Cortex of kidney (tissue), 1 donor: ENCODE measurements at places on chromosomes 1 and 21.

DNA sequence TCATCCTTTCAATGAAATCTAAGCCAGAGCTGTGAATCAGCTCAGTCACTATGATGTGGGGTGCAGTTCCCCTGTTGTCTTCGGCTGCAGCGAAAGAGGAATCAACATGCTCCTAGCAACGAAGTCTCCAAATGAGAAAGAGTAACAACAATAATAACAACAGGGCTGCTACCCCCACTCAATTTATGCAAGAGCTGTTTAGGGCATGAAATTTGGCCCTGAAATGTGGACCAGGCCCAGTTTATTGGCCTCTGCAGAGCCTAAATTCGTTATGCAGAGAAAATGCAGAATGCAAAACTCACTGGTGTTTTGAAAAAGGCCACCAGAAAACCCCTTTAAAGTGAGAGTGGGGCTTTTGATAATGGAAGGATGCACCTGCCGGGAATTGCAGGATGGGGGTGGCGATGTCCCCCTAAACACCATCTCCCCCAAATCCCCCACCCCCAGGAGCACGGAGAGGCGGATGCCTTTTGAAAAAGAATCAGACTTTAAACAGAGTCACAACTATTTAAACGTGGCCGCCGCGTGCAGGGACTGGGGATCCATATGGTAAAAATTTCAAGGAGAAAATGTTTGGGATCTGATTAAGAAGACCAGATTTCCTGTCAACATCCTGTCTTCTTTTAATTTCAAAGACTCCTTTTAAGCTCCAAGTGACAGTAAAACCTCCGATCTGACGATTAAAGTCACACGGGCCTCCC is 1.9 kb downstream of the RUNX3 start:
- no peak for DNase-seq

GRCh38 chr1:200224315-200224714 is 185.5 kb downstream of the ZNF281 start:
- DNase-seq: no peak

GRCh38 chr1:150479370-150479769 is 7.8 kb upstream of the TARS2 start:
- DNase-seq: no peak

DNA sequence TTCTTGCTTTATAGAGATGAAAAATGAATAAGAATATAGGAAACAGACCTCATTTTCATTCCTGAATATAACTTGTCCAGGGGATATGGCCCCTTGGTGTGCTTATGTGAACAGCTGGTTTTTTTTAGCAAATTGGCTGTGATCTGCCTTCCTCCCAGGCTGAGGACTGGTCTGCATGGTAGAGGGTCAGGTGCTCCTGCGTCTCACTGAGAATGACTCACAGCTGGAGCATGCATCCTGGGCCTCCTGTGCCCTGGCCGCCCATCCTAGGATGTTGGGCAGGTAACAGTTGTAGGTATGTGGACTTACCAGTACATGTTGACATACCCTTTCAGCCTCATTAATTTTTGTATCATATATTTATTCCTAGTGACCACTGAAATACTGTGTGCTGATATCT is 29.8 kb downstream of the AGT start:
- DNase-seq: no peak

DNA sequence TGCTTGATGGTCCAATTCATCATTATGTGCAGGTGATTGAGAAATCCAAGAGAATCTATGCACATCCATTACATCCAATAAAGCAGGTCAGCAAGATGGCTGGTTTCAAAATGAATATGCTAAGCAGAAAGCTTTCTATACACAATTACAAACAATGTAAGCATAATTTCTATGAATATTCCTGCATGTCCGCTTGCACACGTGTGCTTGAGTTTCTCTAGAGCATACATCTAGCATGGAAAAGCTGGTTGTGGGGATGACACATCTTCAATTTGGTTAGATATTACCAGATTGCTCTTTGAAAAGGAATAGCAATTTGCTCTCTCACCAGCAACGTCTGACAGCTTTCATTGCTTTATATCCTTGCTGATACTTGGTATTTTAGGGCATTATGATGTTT is 160.4 kb upstream of the HMGB4 start:
- DNase-seq: no peak

- DNase-seq: no peak
Measured at GRCh38 chr1:150109586-150109985, 40.1 kb upstream of the PLEKHO1 start.

DNA sequence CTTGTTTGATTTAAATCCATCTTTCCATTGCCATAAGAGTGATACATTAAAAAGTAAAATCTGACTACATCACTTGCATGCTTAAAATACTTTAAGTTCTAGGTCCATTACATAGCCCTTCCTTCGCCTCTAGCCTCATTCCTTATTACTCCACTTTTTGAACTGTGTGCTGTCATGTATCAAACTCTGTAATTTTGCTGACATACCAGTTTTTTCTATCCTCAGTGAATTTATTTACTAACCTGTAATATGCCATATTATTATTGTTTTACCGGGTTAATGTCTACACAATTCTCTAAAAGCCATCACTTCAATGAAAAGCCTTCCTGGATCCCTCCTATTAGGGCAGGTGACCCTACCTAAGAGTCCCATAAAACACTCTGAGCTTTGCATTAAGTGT is 4.9 kb upstream of the SPRR2G start:
- no peak for DNase-seq

GRCh38 chr1:48810740-48811139 is 34.0 kb upstream of the BEND5 start:
- DNase-seq: no peak

GRCh38 chr1:20380616-20381035 is 90.0 kb downstream of the VWA5B1 start:
- DNase-seq: no peak

- DNase-seq: no peak
Measured at GRCh38 chr1:223641523-223642039, 23.9 kb downstream of the CAPN8 start.

- DNase-seq: no peak
Measured at GRCh38 chr1:154157520-154158306, 2.8 kb upstream of the NUP210L start.

GRCh38 chr1:171969813-171970212 is 128.5 kb downstream of the DNM3 start:
- DNase-seq: no peak
